Activated CD4-positive, alpha-beta T cell treated with anti-CD3 and anti-CD28 coated beads, Interleukin-2, amount 50 U/mL, for 24 hours (primary cell): ENCODE measurements at places on chromosomes 1 and 21.

- DNase-seq: no peak
These were observed 21.6 kb upstream of the VPS13D start for GRCh38 chr1:12208271-12208670.

- DNase-seq: no peak
These were observed 24.8 kb downstream of the ADGRB2 start for GRCh38 chr1:31739346-31739745.

DNA sequence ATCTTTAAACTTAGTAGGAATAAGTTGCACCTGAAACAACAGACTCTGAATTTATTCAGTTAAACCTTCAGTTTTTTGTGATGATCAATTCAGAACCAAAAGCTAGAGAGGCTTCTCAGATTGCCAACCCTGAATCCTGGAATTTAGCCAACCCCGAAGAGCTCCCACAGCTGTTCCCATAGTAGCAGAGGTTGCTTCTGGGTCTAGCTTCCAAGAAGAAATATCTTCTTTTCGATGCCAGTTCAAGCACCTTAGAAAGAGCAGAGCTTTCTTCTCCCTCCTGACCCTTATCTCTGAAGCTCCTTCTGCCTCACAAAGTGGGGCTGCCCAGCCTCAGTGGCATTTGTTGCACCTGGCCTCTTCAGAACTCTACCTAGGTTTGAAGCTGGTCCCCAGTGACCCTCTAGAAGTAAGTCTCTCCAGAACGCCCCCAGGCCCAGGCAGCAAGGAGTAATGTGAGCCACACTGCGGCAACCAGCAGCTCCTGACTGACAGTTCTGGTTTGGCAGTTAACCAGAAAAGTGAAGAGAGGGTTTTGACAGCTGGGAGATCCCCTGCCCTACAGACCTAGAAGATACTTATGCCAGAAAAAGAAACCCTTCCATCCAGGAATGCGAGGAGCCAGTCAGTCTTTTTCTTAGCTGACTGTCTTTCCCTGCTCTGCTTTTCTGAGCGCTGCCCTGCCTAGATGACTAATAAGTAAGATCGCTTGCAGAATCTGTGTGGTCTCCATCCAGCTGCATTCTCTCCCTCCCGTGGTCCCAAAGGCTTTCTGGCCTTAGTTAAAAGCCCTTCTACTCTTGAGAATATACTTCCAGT, 165.9 kb downstream of the ADGRL4 start:
- no peak for DNase-seq

DNA sequence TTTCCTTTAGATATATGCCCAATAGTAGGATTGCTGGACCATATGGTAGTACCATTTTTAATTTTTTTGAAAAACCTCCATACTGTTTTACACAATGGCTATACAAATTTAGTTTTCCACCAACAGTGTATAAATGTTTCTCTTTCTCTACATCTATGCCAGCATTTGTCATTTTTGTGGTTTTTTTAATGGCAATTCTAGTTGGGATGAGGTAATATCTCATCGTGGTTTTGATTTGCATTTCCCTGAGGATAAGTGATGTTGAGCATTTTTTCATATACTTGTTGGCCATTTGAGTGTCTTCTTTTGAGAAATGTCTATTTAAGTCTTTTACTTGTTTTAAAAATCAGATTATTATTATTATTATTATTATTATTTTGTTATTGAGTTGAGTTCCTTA, 35.5 kb downstream of the PLA2G4A start:
- DNase-seq: no peak

GRCh38 chr1:170513138-170513537, 18.8 kb upstream of the GORAB start:
- no peak for DNase-seq

GRCh38 chr1:60916199-60916598, 166.2 kb upstream of the NFIA start:
- no peak for DNase-seq

DNA sequence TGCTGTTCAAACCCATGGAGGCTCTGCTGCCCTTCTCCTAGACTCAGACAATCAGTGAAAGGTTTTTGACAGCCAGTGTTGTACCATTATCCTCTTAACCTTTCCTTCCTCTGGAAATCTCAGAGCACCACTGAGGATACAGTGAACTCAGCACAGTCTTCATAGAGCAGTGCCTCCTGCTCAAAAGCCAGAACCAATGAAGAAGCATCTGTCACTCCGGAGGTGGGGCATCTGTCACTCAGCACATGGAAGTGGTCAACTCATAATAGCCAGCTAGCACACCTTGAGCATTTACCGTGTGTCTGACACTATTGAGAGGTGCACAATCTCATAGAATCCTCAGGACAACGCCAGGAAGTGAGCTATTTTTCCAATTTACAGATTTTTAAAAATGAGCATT, 62.4 kb downstream of the NMNAT2 start:
- no peak for DNase-seq

DNA sequence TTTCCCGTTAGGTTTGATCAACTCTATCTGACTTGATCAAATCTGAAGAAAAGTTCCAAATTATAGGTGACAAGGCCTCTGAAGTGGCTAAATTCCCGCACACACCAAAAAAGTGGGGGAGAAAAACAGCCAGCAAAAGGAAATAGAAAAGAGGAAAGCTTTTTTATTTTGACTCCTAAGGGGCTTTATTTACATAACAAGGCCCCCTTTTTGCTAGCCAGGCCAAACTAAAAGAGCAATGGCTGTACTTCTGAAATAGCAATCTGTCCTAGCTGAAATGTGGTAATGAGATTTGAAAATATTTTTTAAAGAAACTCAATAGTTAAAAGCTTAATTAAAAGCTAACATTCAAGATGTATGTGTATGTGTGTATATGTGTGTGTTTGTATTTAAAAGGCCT, 311.5 kb upstream of the POGK start:
- no peak for DNase-seq

DNA sequence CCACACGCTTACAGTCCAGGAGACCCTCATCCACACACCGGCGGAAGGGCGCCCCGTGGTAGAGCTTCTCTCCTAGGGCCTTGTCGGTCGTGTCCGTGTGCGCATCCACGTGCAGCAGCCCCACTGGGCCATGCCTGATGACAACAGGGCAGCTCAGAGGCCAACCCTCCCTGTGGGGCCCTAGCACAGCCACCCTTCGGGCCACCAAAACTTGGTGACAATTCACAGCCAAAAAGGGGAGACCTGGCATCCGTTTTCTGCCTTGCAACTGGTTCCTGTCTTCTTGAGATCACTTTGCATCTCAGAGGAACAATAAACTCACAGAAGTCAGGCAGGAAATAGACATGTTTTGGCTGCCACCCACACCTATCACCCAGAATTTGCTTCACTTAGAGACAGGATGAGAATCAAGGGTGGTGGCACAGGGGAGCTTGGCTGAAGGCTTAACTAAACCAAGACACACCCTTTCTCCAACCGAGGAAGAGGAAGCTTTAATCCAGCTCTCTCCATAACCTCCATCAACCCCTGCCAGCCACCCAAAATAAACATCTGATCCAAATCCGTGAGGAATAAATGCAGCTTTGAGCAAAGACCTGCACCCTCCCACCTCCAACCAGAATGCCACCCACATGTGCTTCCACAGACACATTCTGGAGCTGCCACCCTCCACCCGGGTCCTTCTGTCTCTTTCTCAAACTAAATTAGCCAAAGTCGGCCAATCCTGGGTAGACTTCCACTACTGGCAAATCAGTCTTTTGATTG, 5.7 kb downstream of the AGMAT start:
- DNase-seq: peak; percentile 13

GRCh38 chr1:181448461-181448860, 34.9 kb upstream of the CACNA1E start:
- no peak for DNase-seq

DNA sequence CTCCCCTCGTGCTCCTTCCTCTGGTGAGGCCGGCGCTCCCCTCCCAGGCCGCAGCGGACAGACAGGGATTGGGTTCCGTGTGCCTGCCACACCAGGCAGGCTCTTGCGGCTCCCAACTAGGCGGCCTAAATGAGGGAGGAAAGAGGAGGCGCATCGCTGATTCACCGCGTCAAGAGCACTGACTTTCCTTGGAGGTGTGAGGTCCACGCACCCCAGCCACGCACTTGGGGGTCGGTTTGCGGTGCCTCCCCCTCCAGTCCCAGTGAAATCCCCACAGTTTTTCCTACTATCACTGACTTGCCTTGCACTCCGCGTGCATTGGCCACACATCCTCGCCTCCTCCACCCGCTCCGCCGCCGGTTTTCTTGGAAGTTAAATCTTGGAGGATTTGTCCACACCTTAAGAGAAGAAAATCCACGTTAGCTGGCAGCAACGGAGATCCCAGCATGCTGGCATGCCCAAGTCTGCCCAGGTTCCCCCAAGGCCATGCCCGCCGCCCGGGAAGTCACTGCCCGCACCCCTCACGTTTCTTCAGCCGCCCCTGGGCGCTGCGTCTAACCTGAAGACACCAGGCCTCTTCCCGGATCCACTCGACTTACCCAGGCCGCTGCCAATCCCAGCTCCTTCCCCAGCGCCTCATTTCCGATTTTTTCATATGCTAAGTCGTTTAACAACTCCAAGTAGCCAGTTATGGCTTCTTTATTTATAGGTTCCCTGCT, 1.1 kb upstream of the FOXD3 start:
- DNase-seq: no peak

DNA sequence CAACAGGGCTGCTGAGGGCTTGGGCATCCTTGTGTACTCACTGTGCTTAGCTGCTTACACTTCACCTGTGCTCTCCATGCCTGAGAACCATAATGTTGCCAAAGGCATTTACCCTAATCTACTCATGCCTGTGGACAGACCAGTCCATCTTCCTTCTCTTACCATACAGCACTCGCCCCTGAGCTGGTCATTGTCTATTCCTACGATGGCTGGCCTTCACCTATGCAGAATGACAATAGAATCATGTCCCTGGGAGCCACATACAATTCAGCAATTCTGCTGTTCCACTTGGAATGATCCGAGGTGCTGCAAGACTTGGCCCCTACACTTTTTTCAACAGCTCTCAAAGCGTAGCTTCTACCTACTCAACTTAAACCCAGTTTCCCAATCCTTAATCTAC, 96.5 kb downstream of the PAPPA2 start:
- no peak for DNase-seq

DNA sequence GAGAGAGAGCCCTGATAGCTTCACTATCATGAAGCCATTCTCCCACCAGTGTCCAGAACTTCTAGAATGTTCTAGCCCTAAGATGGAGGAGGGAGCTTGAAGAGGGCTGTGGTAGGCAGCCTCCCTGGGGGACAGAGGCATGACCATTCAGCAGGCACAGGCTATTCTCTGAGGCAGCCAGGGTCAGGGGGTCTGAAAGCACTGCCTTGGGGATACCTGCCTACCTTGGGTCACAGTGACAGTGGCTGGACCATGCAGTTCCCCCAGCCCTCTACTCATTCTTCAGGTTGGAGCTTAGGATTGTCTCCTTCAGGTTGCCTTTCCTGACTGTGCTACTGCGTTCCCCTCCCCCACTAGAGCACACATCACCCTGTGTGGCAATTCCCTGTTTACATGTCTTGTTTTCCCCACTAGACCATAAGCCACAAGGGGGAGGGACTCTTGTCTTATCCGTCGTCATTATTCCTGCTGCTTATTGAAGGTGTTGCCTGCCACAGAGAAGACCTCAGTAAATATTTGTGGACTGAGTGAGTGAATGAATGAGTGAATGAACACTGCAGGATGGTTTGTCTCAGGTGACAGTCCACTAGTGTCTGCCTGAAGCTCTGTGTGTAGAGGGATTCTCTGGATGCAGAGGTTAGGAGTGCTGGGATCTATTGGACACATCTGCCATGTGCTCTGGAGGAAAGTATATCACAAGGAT, 5.2 kb downstream of the ZDHHC18 start:
- DNase-seq: no peak

DNA sequence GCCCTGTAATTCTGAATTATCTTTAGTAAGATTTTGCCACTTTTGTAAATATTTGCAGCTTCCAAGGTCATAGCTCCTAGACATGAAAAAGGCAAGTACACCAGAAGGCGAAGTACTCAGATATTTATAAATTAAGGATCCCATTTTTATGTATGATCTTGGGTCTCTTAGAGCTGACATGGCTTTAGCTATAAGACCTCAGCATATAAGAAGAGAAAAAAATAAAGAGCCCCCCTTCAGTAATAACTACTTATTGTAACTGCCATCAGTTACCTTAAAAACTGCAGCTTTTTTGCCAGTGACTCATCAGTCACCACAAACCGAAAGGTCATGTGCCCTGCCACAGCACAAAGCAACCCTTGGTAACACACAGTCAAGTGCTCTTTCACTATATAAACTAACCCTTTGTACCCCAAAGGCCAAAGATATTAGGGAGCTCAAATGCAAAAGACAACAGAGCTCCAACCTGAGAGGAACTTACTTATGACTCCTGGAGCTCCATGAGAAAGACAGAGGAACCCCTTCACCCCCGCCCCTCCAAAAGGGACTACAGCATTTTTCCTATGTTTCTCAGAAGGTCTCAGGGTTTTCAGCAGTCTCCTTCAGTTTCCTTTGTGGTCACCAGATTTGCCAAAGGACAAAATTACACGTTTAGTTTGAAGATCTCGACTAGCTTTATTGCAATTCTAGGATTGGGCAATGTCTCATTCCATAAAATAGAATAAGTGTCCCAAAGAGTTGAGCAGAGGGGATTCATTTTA, 219.8 kb upstream of the DUSP10 start:
- no peak for DNase-seq

DNA sequence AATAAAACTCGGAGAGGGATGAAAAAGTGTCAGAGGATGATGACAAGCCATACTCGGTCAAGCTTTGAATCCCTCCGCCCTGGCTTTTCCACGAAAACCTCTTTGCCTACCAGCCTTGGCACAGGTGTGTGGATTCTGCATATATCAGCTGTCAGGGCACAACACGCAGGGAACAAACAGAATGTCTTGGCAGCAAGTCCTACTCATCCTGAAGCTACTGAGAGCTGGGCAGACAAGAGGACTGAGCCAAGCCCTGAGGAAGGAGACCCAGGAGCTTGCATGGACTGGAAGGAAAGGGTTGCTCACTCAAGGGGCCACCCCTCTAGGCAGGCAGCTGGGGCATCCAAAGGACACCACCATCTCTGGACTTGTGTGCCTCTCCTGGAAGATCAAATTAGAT, 132.4 kb downstream of the HMGB4 start:
- DNase-seq: no peak

GRCh38 chr1:229383961-229384360, 41.1 kb upstream of the CCSAP start:
- DNase-seq: no peak

DNA sequence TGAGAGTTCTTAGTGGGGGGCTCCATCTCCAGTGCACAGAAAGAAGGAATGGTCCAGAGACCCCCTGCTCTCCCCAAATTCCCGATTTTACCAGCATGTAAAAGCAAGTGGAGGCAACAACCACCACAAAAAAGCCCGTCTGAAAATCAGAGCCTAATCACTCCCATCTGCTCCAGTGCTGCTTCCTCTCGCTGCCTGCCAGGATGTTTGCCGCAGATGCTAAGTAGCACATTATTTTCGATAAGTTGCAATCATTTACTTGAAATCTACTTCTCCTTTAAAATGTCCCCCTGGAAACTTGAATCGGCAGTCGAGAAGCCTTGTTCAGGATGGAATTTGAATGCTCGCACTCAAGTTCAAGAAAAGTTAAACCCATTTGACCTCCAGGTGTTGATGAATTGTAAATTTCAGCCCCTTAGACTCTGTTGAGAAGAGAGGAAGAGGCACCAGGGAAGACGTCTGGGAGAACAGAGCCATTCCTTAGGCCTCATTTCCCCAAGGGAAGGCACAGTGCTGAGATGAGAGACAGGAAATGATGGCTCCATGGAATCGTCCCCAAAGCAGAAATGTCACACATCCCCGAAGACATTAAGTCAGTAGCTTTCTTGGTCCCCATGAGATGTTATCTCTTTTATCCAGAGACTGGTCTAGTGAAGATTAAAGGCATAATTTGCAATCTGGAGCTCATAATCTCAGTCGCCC, 221.3 kb downstream of the PBX1 start:
- no peak for DNase-seq
